ENCODE measurements at places on chromosomes 2 and 18. TPM values are rescaled to one million over a fixed set of nuclear protein-coding genes. Genes with fewer than 3 reads are reported as not detected.
A peak's percentile ranks its signal among the peaks of the same experiment; 100 is the strongest.

Gene TRIM54
- not detected for total RNA-seq

DNA sequence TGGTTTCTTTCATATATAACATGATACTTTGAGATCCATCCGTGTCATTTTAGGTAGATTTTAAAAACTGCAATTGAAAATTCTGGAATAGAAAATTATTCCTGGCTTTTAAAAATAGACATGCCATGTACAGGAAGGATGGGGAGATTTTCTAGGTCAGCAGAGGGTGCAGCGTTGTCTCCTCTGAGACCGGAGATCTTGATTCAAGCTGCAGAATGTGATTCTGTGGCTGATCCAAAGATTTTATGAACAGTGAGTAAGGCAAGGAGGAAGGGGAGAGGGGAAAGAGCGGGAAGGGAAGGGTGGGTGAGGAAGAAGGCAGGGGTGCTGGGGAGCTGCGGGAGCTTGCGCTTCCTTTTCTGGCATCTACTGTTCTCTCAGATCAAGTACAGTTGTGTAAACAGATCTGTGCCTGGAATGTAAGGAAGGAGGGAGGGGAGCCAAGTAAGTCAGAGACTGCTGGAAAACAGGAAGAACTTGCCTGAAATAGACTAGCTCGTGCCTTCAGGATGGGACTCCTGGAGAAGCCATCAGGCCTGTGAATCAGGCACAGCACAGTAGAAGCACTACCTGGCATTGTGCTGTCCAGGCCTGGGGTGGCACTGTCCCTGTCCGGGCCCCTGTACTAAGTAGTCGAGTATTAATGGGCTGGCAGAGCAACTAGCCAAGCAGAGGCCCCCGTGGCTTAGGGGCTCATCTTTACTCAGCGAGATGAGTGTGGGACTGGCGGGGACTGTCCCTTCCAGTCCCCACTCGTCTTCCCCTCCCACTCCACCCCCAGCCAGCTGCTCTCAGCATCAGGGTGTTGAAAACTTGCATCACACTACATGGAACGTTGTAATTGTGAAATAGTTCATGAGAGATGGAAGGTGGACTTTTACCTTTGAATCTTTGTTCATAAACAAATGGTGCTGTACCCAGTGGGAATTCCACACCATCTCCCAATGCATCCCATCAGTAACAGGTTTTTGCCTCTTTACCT lies 163.5 kb downstream of the UXS1 start:
- no peaks in the 10 kb centered on the region for H3K36me3 ChIP-seq
- H3K4me3 ChIP-seq = no peak overlapping the region
- peaks cover 17% of the 10 kb centered on the region for H3K4me1 ChIP-seq
- no peaks in the 10 kb centered on the region for H3K27me3 ChIP-seq
- peak; percentile 55 for DNase-seq

Gene TUBA3E
- total RNA-seq = not detected

DNA sequence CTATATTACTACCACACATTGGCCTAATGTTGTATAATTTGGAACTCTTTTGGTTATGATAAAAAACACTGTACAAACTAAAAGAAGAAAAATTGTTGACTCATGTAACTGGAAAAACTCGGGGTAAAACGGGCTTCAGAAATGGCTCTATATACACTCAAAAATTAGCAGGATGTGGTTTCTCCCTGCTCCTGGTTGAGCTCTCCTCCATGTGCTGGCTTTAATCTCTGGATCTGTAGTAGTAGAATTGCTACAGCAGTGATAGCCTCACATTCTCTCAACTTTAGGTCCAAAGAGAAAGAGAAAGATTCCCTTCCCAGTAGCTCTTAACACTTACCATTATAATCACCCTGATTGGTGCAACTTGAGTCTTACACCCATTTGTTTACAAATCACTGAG lies 274.9 kb upstream of the GALNT5 start:
- H3K4me3 ChIP-seq = no peak overlapping the region
- DNase-seq = no peak
- H3K4me1 ChIP-seq = no peaks in the 10 kb centered on the region
- H3K27ac ChIP-seq = no peak overlapping the region
- no peaks in the 10 kb centered on the region for H3K27me3 ChIP-seq
- H3K36me3 ChIP-seq = no peaks in the 10 kb centered on the region

GRCh38 chr2:176461809-176462670 lies 192.8 kb downstream of the MTX2 start:
- no peak overlapping the region for H3K27ac ChIP-seq
- peaks cover 4% of the 10 kb centered on the region for H3K4me1 ChIP-seq
- H3K36me3 ChIP-seq = no peaks in the 10 kb centered on the region

Gene RGPD3
- total RNA-seq = 0.34 TPM

Gene ECEL1
- total RNA-seq = 0.68 TPM

DNA sequence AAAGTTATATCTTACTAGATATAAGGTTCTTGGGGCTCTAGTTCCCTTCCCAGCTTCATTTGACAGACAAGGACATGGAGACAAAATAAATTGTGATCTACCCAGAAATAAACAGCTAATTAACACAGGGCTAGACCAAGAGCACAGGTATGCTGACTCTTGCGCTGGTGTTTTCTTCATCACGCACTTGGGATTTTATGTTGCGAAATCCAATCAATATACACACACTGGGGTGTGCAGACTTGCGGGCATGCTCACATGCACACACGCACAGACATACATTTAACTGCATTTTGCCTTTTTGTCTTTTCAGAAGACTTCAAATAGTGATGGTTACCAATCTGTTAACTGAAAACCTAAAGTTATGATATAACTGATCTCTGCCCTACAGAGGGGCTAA lies 91.2 kb downstream of the LRATD1 start:
- no peak overlapping the region for H3K27ac ChIP-seq
- no peak for DNase-seq
- H3K4me3 ChIP-seq = no peak overlapping the region
- no peaks in the 10 kb centered on the region for H3K4me1 ChIP-seq
- no peaks in the 10 kb centered on the region for H3K27me3 ChIP-seq

Gene HAAO
- total RNA-seq = 3.9 TPM

Gene MYCN
- total RNA-seq = 2.4 TPM

Gene NAT8
- not detected for total RNA-seq

GRCh38 chr2:2530334-2530733 lies 199.3 kb upstream of the MYT1L start:
- no peak overlapping the region for H3K4me3 ChIP-seq
- DNase-seq = no peak
- no peaks in the 10 kb centered on the region for H3K36me3 ChIP-seq
- peaks cover 4% of the 10 kb centered on the region for H3K27me3 ChIP-seq
- no peak overlapping the region for H3K27ac ChIP-seq

GRCh38 chr18:78875016-78875777 lies 104.4 kb upstream of the SALL3 start:
- no peak for DNase-seq
- peaks cover 6% of the 10 kb centered on the region for H3K27me3 ChIP-seq
- H3K4me1 ChIP-seq = peaks cover 9% of the 10 kb centered on the region
- no peaks in the 10 kb centered on the region for H3K36me3 ChIP-seq
- no peak overlapping the region for H3K4me3 ChIP-seq

Gene KIF5C
- 1.6 TPM for total RNA-seq

- no peak for DNase-seq
- H3K27ac ChIP-seq = no peak overlapping the region
- peaks cover 34% of the 10 kb centered on the region for H3K4me1 ChIP-seq
- no peaks in the 10 kb centered on the region for H3K36me3 ChIP-seq
Measured at GRCh38 chr2:62410015-62410453, 96.0 kb downstream of the TMEM17 start.

Gene IL36RN
- total RNA-seq = 31.6 TPM

GRCh38 chr2:170598067-170598395 lies 117.1 kb upstream of the SP5 start:
- H3K27me3 ChIP-seq = no peaks in the 10 kb centered on the region
- peak overlapping the region; percentile 36 for H3K27ac ChIP-seq
- H3K4me1 ChIP-seq = no peaks in the 10 kb centered on the region

GRCh38 chr2:236974752-236975151 lies 110.9 kb upstream of the COPS8 start:
- H3K27me3 ChIP-seq = peaks cover 10% of the 10 kb centered on the region
- no peak overlapping the region for H3K27ac ChIP-seq
- peak; percentile 56 for DNase-seq
- peaks cover 17% of the 10 kb centered on the region for H3K4me1 ChIP-seq
- no peaks in the 10 kb centered on the region for H3K36me3 ChIP-seq

Gene RAB6C
- not detected for total RNA-seq

- no peak overlapping the region for H3K4me3 ChIP-seq
- H3K27ac ChIP-seq = no peak overlapping the region
Measured at GRCh38 chr2:68216454-68217310, 35.6 kb downstream of the PPP3R1 start.

GRCh38 chr18:76246590-76246989 lies 248.5 kb downstream of the ZNF516 start:
- no peak overlapping the region for H3K4me3 ChIP-seq
- no peak for DNase-seq
- H3K27ac ChIP-seq = no peak overlapping the region
- H3K27me3 ChIP-seq = no peaks in the 10 kb centered on the region

DNA sequence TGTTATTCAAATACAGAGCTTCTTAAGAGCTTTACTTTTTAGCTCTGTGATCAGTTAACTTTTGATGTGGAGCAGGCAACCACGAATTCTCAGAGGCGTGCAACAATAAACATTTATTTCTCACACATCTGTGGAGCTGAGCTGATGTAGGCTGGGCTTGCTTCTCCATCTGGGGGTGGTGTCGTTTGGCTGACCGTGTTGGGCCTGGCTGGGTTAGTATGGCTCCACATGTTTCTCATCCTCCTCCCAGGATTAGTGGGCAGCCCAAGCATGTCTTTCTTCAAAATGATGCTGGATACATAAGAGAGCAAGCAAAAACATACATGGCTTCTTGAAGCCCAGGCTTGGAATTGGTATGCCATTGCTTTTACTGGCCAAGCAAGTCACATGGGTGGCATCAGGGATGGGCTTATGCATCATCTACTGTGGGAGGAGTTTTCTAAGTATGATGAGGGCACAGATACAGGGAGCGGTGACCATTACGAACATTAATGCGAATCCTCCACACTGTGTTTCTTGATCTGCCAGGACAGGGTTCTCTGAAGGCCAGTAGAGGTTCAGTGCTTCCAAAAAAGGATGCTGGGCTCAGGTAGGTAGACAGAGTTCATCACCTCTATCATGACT lies 157.0 kb upstream of the TNP1 start:
- peak overlapping the region; percentile 31 for H3K27ac ChIP-seq
- no peaks in the 10 kb centered on the region for H3K27me3 ChIP-seq
- H3K36me3 ChIP-seq = no peaks in the 10 kb centered on the region
- DNase-seq = no peak

GRCh38 chr2:143524119-143524553 lies 394.9 kb downstream of the ARHGAP15 start:
- H3K27ac ChIP-seq = peak overlapping the region; percentile 43
- no peak for DNase-seq
- H3K4me1 ChIP-seq = peaks cover 14% of the 10 kb centered on the region
- no peaks in the 10 kb centered on the region for H3K27me3 ChIP-seq

GRCh38 chr2:161141033-161141432 lies 19.2 kb upstream of the TANK start:
- no peak overlapping the region for H3K27ac ChIP-seq
- peaks cover 19% of the 10 kb centered on the region for H3K4me1 ChIP-seq
- no peak overlapping the region for H3K4me3 ChIP-seq
- no peaks in the 10 kb centered on the region for H3K36me3 ChIP-seq
- DNase-seq = no peak

Gene MEX3C
- 42.0 TPM for total RNA-seq

GRCh38 chr2:16243411-16243996 lies 303.2 kb downstream of the MYCN start:
- DNase-seq = no peak
- H3K27ac ChIP-seq = no peak overlapping the region
- H3K27me3 ChIP-seq = peaks cover 4% of the 10 kb centered on the region
- no peaks in the 10 kb centered on the region for H3K36me3 ChIP-seq
- H3K4me3 ChIP-seq = no peak overlapping the region

Gene MRO
- 0.59 TPM for total RNA-seq

DNA sequence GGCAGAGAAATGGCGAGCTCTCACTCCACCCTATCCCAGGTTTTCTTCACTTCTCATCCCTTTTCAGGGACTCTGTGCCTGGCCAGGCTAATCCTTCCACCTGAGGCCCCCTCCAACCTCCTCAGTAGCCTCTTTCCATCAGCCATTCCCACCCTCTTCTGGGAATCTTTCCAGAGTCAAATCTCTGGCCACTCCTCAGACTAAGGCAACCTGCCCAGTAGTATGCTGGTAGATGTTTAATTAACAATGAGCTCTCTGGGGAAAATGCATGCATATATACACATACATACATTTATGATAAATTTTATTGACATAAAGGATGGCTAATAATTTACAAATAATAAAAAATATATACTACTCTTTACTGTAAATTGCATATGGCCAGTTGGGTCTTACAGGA lies 11.4 kb upstream of the ASPRV1 start:
- no peak overlapping the region for H3K27ac ChIP-seq
- no peaks in the 10 kb centered on the region for H3K27me3 ChIP-seq
- no peaks in the 10 kb centered on the region for H3K4me1 ChIP-seq
- no peak for DNase-seq

- no peak overlapping the region for H3K4me3 ChIP-seq
- H3K36me3 ChIP-seq = no peaks in the 10 kb centered on the region
- peaks cover 29% of the 10 kb centered on the region for H3K4me1 ChIP-seq
- DNase-seq = no peak
- peak overlapping the region; percentile 80 for H3K27ac ChIP-seq
Measured at GRCh38 chr2:28276807-28277206, 115.9 kb upstream of the FOSL2 start.

DNA sequence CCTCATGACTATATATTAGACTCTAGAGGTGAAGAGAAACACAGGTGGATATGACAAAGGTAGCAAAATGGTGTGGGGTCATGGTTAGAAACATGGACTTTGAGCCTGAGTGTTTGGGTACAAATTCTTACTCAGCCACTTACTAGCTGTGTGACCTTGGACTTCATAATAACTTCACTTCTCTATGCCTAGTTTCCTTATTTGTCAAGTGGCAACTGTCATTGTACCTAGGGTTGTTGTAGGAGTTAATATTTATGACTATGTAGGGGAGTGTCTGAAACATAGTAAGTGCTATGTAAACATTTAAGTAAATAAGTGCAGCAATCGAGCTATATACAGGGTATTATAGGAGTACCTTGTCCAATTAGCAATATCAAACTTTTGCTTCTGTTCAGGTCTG lies 49.7 kb upstream of the RAPH1 start:
- H3K27ac ChIP-seq = no peak overlapping the region
- no peaks in the 10 kb centered on the region for H3K27me3 ChIP-seq
- H3K4me1 ChIP-seq = peaks cover 42% of the 10 kb centered on the region
- no peaks in the 10 kb centered on the region for H3K36me3 ChIP-seq
- no peak for DNase-seq

- H3K27me3 ChIP-seq = no peaks in the 10 kb centered on the region
- no peak overlapping the region for H3K4me3 ChIP-seq
- H3K36me3 ChIP-seq = no peaks in the 10 kb centered on the region
- no peak for DNase-seq
- H3K4me1 ChIP-seq = peaks cover 24% of the 10 kb centered on the region
Measured at GRCh38 chr2:234970477-234970882, 18.7 kb downstream of the SH3BP4 start.

GRCh38 chr18:59921384-59921891 lies 21.6 kb downstream of the PMAIP1 start:
- no peaks in the 10 kb centered on the region for H3K36me3 ChIP-seq
- no peaks in the 10 kb centered on the region for H3K27me3 ChIP-seq
- no peak overlapping the region for H3K27ac ChIP-seq
- H3K4me3 ChIP-seq = no peak overlapping the region
- no peak for DNase-seq
- peaks cover 23% of the 10 kb centered on the region for H3K4me1 ChIP-seq

Gene B3GNT7
- 1.3 TPM for total RNA-seq

All from suprapubic skin (tissue), 4 donors.